ENCODE measurements at places on chromosomes 13 and 19. TPM values are rescaled to one million over a fixed set of nuclear protein-coding genes. Genes with fewer than 3 reads are reported as not detected.

The SELENOV gene
- total RNA-seq: not detected

The NRTN gene
- 0.40 TPM for total RNA-seq

GRCh38 chr19:42278452-42279154 lies 9.6 kb downstream of the CIC start:
- DNase-seq: no peak

DNA sequence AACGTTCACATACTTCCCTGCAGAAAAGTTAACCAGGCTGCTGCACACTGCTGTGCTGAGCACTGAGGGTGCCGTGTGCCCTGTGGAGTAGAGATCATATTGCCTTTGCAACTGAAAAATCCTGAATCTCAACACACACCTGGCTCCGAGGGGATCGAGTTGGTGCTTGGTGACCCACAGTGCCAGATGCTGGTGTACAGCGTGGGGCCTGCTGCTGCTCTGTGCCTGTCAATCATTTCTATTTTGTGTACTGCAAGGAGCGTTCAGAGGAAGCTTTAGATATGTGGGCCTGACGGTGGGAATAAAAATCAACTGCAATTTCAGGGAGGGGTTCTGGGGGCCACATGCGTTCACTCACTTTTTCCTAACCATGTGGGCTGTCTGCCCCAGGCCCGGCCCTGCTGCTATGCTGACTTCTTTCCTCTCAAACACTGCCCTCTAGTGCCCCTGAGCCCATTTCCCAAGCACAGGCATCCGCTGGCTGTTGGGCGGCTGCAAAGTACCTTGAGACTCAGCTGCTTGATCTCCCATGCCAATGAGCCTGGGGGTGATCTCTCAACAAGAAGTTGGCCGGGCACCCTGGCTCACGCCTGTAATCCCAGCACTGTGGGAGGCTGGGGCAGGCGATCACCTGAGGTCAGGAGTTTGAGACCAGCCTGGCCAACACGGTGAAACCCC lies 9.7 kb upstream of the LENG8 start:
- no peak for DNase-seq

DNA sequence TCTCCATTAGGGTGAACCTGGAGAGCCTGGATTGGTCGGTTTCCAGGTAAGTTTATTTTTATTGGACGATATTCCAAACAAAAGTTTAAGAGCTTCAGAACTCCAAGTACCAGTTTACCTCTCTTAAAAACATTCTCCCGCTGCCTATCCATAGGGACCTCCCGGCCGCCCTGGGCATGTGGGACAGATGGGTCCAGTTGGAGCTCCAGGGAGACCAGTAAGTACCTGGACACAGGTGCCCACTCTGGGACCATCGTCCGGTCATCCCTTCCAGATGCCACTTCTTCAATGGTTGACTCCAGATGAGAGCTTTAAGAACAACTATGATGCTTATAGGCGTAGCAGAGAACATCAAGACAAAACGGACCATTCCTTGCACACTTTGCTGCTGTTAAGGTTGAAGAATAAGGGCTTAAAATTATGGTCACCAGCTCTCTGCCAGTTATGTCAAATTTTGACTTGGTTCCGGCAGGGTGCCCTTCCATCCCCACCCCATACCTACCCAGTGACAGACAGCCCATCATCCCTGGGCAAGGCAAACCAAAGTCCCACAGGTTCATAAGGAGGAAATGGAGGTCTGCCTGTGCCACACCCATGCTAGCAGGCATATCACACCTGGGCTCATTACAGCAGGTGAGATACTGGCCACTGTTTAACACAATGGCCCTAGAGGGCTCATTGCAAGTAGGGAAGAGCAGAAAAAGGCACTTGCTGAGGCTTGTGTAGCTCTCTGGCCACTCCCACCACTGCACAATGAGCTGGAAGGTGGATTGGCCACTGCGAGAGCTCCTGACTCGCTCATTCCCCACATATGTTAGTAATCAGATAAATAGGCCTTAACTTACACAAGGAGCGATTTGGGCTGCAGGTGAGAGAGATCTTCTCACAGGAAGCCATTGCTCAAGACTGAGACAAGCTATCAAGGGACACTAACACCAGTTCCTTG lies 123.6 kb downstream of the COL4A2 start:
- DNase-seq: no peak

- no peak for DNase-seq
Measured at GRCh38 chr13:102702965-102703725, 8.3 kb upstream of the METTL21C start.

GRCh38 chr13:60463787-60464186 lies 66.8 kb downstream of the TDRD3 start:
- DNase-seq: no peak

GRCh38 chr19:46250076-46250735 lies 20.7 kb downstream of the IGFL1 start:
- DNase-seq: no peak

GRCh38 chr13:47294691-47295090 lies 397.8 kb upstream of the HTR2A start:
- DNase-seq: no peak

GRCh38 chr13:112653071-112653470 lies 36.8 kb upstream of the ATP11A start:
- no peak for DNase-seq

- DNase-seq: no peak
Measured at GRCh38 chr13:112346899-112347229, 29.3 kb upstream of the SPACA7 start.

GRCh38 chr19:14748601-14749000 lies 29.8 kb downstream of the ADGRE2 start:
- no peak for DNase-seq

DNA sequence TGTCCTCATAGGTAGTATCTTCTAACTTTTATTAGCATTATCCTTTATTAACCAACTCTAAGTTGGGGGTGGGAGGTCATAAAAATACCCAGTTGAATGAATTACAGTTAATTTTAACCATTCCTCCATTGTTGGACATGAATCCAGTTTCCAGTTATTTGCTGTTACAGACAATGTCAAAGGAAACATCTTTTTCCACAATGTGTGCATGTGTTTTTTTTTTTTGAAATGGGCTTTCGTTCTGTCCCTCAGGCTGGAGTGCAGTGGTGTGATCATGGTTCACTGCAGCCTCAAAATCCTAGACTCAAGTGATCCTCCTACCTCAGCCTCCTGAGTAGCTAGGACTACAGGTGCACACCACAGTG lies 32.0 kb downstream of the KLF5 start:
- no peak for DNase-seq

- no peak for DNase-seq
Measured at GRCh38 chr13:28297341-28297740, 159.0 kb downstream of the PAN3 start.

DNA sequence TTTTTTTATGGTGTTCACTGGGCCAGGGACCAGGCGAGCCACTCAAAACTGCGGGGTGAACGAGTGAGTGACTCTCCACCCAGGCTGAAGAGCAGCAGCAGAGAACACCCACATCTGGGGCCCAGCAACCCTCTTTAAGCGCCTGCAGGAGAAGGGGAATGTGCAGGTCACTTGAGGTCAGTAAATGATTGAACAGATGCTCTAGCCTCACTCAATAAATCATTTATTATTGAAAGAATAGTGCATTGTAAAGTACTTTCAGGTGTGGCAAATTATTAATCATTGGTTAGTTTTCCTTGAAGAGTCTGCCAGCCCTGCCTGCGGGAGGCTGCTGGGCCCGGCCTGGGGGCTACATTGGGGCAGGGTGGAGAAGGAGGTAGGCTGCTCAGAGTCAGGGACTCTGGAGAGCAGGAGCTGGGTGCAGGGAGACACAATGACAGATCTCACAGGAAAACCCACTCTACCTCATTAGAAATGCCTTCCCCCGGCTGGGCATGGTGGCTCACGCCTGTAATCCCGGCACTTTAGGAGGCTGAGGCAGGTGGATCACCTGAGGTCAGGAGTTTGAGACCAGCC lies 42.5 kb downstream of the ABCC4 start:
- no peak for DNase-seq

GRCh38 chr13:98374750-98375149 lies 197.7 kb upstream of the RNF113B start:
- DNase-seq: no peak
